Stimulated activated CD4-positive, alpha-beta T cell treated with anti-CD3 and anti-CD28 coated beads, Interleukin-1b, Interleukin-23, amount 100 ng/mL, for 4 hours (primary cell): ENCODE measurements at places on chromosomes 4 and X.
A peak's percentile ranks its signal among the peaks of the same experiment; 100 is the strongest.

DNA sequence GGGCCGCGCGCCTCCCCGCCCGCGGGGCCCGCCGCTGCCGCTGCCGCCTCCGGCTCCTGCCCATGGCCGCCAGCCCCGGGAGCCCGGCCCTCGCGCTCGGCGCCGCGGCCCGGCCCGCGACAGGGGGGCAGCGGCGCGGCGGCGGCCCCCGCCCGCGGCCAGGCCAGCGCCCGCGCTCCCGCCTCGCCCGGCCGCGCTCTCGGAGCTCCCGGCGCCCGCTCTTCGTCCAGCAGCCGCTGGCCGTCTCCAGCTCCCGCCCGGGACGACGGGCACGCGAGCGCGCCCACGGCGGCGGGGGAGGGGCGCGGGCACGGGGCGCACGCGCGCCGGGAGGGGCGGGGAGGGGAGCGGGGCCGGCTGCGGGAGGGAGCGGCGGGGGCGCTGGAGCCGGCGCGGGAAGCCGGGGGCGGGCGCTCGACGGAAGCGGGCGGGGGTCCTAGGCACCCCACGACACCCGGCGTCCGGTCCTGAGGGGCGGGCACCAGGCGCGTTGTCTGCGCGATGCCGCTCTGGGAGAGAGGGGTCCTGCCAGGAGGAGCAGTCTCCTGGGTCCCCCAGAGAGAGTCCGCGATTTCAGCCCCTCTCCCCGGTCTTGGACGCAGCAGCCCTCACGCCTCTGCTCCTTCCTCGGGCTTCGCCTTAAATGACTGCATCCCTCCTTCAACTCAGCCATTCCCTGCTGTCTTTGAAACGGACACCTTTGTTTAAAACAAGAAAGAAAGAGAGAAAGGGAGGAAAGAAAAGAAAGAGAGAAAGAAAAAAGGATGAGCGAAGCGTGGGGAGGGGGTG is 490 bp upstream of the PDZD4 start:
- no peak for DNase-seq

GRCh38 chr4:137768881-137769280 is 236.6 kb upstream of the PCDH18 start:
- DNase-seq = no peak

DNA sequence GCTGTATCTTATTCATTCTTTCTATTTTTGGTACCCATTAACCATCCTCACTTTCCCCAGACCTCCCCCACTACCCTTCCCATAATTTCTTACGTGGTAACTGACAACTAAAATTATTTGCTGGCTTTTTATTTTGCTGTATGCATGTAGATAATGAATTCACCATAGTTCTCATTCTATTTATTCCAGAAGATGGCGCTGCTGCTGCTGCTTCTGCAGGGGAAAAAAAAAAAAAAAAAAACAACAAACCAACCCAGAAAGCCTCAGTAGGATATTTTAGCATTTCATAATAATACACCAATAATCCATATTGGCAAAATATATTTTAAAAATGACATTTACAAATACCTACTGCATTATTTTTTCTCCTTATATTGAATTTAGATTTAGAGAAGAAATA is 416.6 kb upstream of the MAGEB18 start:
- no peak for DNase-seq

DNA sequence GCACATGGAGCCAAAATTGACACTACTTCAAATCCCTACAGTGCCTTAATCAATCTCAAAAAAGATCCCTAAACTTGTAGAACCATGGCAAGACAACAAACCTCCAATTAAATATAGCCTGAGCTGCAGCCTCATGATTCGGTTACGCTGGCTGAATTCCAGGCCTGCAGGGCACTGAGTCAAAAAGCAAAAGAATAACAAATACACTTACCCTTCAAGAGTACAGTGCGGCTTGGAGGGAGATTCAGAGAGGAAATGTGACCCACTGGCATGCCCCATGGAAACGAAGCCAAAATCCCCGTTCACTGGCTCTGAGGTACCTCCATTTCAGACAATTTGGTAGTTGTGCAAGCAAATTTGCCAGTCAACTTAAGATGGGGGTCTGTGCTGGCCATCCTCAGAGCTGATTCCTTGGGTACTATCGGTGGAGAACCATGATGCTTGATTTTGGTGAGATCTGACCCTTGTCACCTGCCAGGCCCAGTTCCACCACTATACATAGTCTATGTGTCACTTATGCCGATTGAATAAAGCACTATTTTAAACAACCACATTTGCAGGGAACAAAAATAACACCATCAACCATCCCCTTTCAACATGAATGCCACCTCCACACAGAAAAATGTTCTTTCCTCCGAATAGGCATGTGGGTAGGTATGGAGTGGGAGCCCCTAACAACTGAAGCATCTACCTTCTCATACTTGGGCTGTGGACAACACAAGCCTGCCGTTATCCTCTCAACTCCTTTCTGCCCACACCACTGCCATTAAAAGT is 2.1 kb downstream of the C4orf54 start:
- no peak for DNase-seq

DNA sequence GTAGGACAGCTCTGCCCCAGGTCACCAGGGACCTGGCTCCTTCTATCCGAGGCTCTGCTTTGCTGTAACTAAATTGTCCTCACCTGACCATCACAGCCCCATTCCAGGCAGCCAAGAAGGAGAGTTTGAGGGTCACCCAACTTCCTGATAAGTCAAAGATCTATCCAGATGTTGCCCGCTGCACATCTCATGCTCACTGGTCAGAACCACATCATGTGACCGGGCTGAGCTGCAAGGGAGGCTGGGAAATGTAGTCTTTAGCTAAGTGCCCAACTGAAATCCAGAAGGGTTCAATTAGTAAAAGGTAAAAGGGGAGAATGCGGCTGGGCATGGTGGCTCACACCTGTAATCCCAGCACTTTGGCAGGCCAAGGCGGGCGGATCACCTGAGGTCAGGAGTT is 18.4 kb downstream of the HMX1 start:
- no peak for DNase-seq

DNA sequence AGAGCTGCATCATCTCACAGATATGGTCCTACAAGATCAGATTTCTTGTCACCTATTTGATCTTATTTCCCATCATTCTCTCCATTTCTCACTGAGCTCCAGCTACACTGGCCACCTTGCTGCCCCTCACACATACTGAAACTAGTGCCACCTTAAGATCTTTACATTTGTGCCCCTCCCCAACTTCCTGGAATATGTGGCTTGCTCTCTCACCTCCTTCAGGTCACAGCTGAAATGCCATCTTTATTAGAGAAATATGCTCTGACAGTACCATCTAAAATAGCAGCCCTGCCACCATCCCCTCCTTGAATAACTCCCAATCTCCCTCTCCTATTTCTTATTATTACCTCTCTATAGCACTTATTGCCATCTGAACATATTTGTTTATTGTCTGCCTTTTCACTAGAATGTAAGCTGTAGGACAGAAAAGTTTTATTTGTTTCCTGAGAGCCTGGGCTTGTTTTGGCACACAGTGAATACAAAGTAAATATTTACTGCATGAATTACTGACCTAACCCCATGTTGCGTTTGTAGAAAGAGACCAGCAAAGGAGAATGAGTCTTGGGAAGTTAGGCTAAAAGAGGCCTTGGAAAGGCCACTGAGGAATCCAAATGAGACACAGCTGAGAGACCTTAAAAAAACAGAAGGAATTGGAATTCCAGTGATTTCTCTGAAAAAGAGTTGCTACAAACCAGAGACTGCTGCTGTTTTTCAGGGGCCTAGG is 22.7 kb downstream of the DYNLT3 start:
- no peak for DNase-seq

GRCh38 chr4:128351502-128351901 is 63.9 kb upstream of the PGRMC2 start:
- DNase-seq = no peak

GRCh38 chr4:70930530-70931256 is 28.5 kb downstream of the MOB1B start:
- DNase-seq = no peak

DNA sequence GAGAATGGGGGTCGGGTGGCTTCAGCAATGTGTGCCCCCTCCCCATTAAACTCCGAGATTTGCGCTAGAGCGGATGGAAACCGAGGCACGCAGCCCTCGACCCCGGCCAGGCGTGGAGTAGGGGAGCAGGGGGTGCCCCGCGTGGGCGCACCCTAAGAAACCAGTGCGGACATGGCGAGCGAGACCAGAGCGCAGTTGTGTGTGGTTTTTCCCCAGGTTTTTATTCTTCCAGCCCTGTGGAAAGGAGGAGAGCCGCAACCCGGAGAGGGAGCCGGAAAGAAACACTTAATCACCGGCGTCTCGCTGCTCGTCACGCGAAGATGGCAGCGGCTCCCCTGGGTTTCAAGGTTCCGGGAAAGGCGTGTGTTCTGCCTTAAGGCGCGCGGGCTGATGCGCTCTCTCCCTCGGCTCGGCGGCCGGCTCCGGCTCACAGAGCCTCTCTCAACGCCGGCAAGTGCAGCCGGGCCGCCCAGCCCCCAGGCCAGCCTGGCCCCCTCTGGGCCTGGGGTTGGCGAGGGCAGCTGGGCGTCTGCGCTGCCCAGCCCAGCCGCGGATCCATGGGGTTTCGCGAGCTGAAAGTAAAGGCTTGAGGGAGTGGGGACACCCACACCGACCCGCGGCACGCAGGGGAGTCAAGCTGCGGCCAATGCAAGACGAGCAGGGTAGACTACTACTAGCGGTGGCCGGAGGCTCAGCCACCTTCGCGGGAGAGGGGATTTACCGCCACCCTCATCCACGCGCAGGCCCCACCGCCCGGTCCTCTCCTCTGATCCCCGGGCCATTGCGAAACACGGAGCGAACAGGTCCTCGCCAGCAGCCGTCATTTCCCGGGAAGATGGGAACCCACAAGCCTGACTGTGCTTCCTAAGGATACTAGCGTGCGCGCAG is 74.0 kb upstream of the BCOR start:
- peak; percentile 31 for DNase-seq

DNA sequence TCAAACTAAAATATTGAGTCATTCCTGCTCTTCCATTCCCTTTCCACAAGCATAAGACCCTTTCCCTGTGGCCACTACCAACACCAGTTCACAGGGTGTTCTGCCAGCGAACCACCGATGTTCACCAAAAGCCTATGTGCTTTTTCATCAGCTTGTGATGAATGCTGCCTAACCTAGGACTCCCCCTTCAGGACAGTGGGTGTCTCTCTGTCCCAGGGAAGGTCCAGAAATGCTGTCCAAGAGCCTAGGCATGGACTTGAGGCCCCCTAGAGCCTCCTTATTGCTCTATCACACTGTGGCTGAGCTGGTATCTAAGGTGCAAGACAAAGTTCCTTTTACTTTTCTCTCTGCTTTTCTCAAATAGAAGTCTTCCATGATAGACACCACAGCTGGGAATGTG is 1015.6 kb downstream of the PCDH19 start:
- DNase-seq = no peak

DNA sequence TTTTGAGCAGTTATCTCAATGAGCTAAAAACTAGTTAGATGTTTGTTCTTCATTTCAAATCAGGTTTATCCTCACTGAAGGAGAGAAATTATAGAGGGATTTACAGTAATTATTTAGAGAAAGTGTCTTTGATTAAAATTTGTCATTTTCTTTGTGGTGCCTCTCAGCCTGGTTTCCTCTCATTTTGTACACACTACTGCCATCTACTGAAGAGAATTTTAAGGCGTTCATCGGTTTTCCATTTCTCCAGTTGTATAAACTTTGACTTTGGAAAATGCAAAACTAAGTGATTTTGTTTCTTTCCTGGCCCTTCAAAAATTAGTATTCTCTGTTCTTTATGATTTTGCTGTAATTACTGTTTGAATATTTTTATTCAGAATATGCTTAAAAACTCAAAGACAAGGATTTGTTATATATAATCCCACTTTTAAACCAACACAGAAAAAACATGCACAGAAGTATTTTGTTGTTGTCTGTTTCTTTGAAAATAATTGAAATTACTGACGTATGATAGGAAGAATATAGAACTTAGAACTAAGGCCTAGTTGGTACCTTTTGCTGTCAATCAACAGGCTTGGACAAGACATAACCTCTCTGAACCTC is 34.4 kb upstream of the ANXA3 start:
- DNase-seq = no peak

- DNase-seq = no peak
Observed at GRCh38 chr4:25837107-25837506, 25.7 kb downstream of the SEL1L3 start.

- no peak for DNase-seq
Observed at GRCh38 chr4:141350122-141350905, 129.6 kb downstream of the ZNF330 start.

- DNase-seq = no peak
Observed at GRCh38 chrX:134692233-134692632, 34.0 kb upstream of the PLAC1 start.

- DNase-seq = no peak
Observed at GRCh38 chr4:115279330-115279729, 165.9 kb upstream of the NDST4 start.

GRCh38 chrX:47143894-47144625 is 442 bp downstream of the NDUFB11 start:
- DNase-seq = peak; percentile 11

GRCh38 chrX:155179346-155179997 is 36.8 kb upstream of the VBP1 start:
- DNase-seq = no peak

DNA sequence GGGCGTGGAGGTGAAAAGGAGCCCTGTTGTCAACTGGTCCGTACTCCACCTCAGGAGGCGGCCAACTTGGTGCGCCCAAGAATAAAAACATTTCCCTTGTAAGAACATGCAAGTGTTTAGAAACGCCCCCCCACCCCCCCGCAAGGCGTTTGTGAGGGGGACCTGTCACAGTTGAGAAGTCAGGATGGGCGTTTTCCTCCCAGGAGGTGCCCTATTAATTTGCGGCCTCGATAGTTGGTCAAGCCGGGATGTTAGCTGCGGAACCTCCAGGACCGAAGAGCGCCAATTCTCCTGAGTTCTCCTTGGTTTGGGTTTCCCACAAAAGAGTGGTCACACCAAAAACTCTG is 651 bp upstream of the SAP30 start:
- DNase-seq = peak; percentile 44

- DNase-seq = peak; percentile 61
Observed at GRCh38 chrX:153875391-153876111, 10.4 kb downstream of the L1CAM start.

- no peak for DNase-seq
Observed at GRCh38 chr4:109735566-109736365, 5.9 kb upstream of the PLA2G12A start.

- DNase-seq = no peak
Observed at GRCh38 chr4:16192631-16193518, 33.4 kb downstream of the TAPT1 start.

DNA sequence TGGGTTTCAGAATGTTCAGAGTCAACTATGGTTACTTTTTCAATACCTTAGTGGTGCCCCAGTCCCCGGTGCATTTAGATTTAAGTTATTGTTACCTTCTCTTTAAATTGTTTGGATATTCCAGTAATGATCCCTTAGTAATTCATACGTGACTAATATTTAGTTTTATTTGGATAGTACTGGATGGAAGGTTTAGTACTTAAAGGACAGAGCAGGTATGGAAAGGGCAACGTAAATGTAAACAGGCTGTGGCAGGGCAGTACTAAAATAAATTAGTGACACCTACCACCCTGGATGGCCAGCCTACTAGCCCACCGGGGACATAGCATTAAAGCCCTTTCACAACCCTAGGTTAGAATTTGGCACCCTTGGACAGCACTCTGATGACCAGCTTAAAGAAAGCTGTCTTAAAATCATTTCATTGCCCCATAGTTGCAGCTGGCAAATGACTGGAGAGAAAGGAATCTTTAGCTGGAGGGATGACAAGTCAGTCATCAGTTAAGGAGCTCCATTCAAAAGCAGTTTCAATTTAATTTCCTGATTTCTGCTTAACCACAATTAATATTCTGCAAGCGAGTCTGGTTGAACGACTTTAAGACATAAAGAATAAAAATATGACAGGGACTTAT is 16.4 kb downstream of the PLP1 start:
- no peak for DNase-seq
